Stimulated activated CD4-positive, alpha-beta T cell treated with anti-CD3 and anti-CD28 coated beads, TNF-alpha, amount 100 ng/mL, for 48 hours (primary cell): ENCODE measurements at places on chromosomes 7 and 10.

DNA sequence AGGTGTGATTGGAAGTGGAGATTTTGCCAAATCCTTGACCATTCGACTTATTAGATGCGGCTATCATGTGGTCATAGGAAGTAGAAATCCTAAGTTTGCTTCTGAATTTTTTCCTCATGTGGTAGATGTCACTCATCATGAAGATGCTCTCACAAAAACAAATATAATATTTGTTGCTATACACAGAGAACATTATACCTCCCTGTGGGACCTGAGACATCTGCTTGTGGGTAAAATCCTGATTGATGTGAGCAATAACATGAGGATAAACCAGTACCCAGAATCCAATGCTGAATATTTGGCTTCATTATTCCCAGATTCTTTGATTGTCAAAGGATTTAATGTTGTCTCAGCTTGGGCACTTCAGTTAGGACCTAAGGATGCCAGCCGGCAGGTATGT is 13.6 kb downstream of the STEAP2 start:
- no peak for DNase-seq

- no peak for DNase-seq
Measured at GRCh38 chr10:59018977-59019376, 157.5 kb upstream of the PHYHIPL start.

DNA sequence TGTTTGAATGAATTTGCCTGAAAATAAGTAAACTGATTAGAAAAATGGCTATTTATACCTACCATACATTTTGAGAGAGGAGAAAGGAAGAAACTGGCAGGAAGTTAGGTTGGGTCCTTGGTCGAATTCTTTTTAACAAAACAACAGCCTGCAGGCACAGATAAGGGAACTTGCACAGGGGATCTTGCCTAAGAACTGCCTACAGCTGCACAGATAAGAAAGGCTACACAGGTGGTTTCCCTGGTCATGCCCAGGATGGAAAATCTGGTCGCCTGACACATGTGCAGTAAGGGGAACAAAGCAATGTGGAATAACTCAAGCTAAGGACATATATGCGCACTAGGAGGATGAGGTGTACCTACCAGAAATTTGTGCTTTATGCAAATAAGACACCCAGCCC is 732.1 kb upstream of the POT1 start:
- DNase-seq = no peak

GRCh38 chr10:123678376-123678775 is 12.2 kb downstream of the GPR26 start:
- DNase-seq = no peak

GRCh38 chr7:98348726-98349474 is 52.0 kb downstream of the BAIAP2L1 start:
- DNase-seq = no peak

DNA sequence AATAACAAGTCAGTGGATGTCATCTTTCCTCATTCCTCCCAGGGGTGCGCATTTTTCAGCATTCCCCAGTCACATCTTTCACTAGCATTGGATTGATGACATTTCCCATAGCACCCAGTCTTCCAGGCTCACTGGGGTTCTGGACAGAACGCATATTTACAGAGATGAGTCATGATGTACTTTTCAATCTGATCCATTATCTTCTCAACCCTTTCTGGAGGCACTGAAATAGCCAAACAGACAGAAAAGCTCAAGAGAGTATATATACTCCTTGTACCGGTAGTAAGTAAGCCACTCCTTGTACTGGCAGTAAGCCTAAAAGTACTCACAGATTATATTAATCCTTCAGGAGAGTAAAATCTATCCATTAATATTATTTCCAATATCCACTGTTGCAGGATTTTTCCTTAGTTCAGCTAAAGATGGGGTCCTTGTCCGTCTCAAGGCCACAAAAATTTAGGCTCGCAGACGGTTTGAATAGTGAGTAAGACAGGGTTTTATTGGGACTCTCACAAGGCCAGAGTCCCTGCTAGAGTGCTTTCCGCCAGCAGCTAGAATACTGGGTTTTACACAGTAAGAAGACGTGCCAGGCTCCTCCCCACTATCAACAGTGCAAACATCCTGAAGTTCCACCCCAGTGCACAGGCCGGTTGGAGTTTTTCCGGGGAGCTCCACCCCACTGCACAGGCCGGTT is 60.8 kb downstream of the MDH2 start:
- no peak for DNase-seq

- DNase-seq = no peak
Measured at GRCh38 chr7:1106793-1107421, 19.0 kb downstream of the GPER1 start.

GRCh38 chr7:1007901-1008300 is 24.9 kb downstream of the CYP2W1 start:
- DNase-seq = no peak

GRCh38 chr10:124728071-124728829 is 15.9 kb downstream of the FAM53B start:
- DNase-seq = no peak

GRCh38 chr10:58180666-58181065 is 87.0 kb downstream of the IPMK start:
- DNase-seq = no peak

- DNase-seq = no peak
Measured at GRCh38 chr10:58743466-58744115, 230.9 kb downstream of the BICC1 start.

- no peak for DNase-seq
Measured at GRCh38 chr7:155141562-155141961, 71.4 kb downstream of the HTR5A start.

DNA sequence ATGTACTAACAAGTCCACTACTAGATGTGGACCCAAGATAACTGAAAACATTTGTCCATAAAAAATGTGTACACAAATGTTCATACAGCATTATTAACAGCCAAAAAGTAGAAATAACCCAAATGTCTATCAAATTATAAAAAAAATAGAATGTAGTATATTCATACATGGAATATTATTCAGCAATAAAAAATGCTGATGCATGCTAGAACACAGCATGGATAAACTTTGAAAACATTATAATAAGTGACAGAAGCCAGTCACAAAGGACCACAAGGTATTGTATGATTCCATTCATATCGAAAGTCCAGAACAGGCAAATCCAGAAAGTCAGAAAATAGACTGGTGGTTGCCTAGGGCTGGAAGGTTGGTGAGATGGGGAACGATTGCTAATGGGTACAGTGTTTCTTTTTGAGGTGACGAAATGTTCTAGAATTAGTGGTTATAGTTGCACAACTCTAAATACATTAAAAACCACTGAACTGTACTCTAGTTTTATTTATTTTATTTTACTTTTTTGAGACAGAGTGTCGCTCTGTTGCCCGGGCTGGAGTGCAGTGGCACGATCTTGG is 43.3 kb upstream of the ANLN start:
- no peak for DNase-seq

GRCh38 chr7:47047384-47047783 is 534.5 kb downstream of the TNS3 start:
- DNase-seq = no peak
